ENCODE measurements at places on chromosomes 12 and 14.

GRCh38 chr14:96082420-96083300, 43.5 kb downstream of the C14orf132 start:
- no peak for DNase-seq

- DNase-seq, result no peak
Measured at GRCh38 chr12:18683327-18684013, 54.3 kb downstream of the PLCZ1 start.

GRCh38 chr12:132102297-132102696, 41.8 kb downstream of the DDX51 start:
- no peak for DNase-seq

- no peak for DNase-seq
Measured at GRCh38 chr12:131117438-131118245, 163.9 kb downstream of the ADGRD1 start.

GRCh38 chr14:24171422-24172260, at the start of gene REC8:
Gene REC8, plus strand, starts transcription at chr14:24172080. Its CDS starts 473 bp downstream, at chr14:24172553.
- DNase-seq, result no peak

DNA sequence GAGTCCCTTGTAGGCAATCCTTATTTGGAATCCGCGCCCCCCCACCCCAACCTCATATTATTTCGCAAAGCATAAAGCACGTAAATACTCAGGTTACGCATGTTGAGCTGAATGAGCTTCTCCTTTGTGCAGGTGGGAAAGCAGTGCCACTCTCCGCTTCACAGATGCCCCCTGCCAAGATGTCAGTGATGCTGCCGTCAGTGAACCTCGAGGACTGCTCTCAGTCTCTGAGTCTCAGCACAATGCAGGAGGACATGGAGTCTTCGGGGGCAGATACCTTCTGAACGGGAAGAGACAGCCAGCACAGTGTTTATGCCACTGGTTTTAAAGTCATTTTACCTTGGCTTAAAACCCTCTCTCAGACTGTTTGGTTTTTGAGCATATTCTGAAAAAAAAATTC, 90.1 kb upstream of the DACT1 start:
- no peak for DNase-seq
